Activated gamma-delta T cell (primary cell): ENCODE measurements at places on chromosomes 2 and 18.

DNA sequence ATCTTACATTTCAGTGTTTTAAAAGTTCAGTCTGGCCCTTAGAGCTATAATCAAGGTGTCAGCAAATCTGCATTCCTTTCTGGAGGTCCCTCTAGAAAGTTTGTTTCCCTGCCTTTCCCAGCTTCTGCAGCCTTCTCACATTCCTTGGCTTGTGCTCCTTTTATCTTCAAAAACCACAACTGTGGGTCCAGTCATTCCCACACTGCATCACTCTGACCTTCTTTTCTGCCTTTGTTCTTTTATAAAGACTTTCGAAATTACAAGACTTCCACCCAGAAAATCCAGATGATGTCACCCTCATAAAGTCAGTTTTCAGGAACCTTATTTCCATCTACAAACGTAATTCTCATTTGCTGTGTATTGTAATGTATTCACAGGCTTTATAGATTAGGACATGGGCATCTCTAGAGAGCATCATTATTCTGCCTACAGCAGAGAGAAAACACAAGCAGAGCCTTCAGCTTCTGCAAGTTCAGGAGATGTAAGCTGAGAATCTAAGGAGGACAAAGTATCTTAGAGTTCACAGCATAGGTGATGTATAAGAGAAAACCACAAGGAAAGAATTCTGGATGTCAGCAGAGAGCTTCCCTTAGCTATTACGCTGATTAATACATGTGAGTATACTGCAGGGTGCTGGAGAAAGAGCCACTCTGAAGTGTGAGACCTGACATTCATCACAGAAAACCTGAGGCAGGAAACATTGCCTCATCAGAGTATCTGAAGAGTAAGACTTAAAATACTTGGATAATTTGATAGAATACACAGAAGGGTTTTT lies 1100.2 kb downstream of the CBLN2 start:
- no peak for DNase-seq

- DNase-seq, result no peak
Measured at GRCh38 chr2:69616755-69617154, 26.8 kb downstream of the AAK1 start.

DNA sequence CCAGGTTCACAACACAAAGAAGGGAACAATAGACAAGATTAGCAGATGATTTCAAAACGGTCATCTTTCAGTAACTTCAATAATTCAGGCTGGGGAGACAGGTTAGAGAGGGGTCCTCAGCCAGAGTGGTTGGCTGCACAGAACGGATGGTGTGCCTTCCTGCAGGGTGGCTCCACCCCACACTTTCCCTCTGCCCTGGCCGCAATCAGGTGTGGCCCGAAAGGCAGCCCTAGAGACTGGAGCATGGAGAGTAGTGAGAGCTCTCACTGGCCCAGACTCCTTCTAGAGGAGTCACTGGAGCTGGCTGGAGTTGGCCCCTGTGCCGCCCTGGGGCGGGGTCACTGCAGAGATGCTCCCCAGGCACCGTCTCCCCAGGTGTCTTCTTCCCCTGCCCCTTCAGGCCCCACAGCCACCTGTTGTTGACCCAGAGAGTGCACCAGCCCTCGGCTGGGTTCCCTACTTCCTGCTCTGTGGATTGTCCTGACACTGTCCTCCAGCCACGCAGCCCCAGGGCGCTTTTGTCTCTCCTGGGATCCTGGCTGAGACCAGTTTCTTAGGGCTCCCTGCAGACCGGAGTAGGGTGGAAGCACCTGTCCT lies 126.8 kb downstream of the PXDN start:
- DNase-seq, result no peak

GRCh38 chr2:188319838-188320237 lies 28.2 kb downstream of the GULP1 start:
- no peak for DNase-seq

GRCh38 chr2:70069049-70069448 lies 18.2 kb upstream of the PCBP1 start:
- DNase-seq, result no peak

- no peak for DNase-seq
Measured at GRCh38 chr18:67951137-67951536, 434.6 kb upstream of the DSEL start.

- DNase-seq, result no peak
Measured at GRCh38 chr2:69668598-69668997, 25.1 kb upstream of the AAK1 start.

- no peak for DNase-seq
Measured at GRCh38 chr2:105111365-105112150, 73.7 kb downstream of the MRPS9 start.

GRCh38 chr2:63257473-63257872 lies 206.8 kb downstream of the OTX1 start:
- DNase-seq, result no peak

DNA sequence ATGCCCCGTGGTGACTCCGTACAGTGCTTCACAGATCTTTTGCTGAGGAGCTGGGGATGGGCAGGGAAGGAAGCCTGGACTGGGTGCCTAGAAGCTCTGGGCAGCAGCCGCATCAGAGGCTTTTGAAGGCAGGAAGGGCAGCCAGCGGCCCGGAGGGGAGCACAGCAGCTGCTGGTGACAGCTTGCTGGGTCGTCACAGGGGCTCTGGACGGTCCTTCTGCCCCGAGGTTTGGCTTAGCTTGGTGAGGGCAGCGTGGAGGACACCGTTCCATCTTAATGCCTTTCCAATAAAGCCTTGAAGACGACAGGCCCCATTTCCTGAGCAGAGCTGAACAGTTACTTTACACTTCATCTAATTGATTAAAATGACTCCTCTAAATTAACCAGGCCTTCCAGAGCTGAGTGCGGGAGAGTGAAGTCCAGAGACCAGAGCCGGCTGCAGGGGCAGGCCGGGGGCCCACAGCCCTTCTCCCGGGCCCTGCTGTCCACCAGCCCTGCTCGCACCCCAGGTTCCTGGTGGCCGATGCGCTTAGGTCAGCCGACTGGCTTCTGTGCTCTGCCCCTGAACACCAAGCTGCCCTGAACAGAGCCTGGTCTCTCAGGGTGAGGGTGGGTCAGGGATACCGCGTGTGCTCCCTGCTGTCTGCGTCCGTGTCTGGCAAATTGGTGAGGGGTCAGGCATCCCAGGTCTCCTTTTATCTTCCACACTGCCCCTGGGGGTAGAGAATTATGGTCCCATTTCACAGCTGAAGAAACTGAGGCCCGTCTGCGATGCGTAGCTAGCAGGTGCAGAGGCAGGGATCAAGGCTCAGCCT lies 43.5 kb downstream of the RRM2 start:
- no peak for DNase-seq

DNA sequence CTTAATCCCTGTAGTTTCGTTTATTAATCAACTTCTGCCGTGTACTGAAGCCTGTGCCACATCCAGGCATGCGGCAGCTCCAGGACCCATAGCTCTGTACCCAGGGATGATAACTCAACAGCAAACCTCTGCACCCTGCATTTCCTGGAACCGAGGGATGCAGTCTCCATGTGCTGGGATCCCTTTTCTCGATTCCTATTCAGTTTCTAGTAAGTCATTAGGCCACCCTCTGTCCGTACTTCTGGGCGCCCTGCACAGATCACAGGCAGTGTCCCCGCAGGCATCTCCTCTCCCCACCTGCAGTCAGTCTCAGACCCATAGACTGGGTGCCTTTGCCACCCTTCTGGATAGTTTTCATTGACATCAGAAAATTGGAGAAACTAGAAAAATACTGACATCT lies 18.8 kb downstream of the TMEM18 start:
- no peak for DNase-seq

DNA sequence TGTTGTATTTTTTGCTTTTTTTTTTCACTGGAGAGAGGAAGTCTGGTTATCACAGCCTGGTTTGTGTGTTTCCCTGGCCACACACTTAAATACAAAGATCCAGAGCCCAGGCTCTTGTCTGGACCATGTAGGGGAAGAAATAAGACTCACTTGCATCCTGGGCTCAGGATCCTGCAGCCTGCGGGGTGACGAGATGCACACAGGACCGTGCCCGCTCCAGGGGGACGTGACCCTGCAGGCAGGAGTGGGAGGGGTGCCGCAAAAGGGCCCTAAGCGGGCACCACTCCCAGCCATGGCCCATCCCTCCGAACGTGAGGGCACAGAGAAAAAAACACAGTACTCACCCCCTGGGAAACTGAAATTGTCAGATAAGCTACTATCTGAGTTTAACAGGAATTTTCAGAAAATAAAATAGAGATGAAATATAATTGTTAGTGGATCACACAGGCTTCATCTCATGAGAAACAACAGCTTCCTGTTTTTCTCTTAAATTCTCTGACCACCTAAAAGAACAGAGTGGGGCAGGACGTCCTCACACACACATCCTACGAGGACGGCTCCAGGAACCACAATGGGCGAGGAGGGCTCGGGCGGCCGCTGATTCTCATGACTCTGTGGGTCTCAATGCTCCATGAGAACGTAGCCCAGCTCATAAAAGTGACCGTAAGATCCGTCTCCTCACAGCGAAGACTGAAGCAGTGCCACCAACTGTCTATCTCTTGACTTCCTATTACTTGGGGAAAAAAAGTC lies 142.6 kb upstream of the ALKAL2 start:
- DNase-seq, result no peak

- no peak for DNase-seq
Measured at GRCh38 chr2:7405861-7406715, 488.9 kb downstream of the RNF144A start.

DNA sequence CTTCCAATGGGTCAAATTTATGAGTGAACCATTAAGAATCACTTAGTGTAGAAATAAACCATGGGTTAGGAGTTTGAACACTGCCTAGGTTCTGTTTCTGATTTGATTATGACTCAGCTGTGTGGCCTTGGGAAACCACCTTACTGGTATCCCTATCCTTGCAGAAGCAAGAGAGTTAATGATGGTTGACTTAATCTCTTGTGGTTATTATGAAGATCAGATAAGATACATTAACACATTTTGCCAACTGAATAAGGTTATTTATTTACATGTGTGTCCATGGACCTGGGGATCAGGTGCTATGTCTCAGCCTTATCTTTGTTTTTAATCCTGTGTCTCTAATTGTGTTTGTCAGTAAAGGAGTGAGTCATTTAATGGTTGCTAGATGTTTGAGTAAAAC lies 5.4 kb upstream of the KCNJ13 start:
- no peak for DNase-seq

- DNase-seq, result no peak
Measured at GRCh38 chr18:73784853-73785252, 362.8 kb downstream of the FBXO15 start.

GRCh38 chr2:151946899-151947812 lies 118.9 kb upstream of the ARL5A start:
- no peak for DNase-seq

DNA sequence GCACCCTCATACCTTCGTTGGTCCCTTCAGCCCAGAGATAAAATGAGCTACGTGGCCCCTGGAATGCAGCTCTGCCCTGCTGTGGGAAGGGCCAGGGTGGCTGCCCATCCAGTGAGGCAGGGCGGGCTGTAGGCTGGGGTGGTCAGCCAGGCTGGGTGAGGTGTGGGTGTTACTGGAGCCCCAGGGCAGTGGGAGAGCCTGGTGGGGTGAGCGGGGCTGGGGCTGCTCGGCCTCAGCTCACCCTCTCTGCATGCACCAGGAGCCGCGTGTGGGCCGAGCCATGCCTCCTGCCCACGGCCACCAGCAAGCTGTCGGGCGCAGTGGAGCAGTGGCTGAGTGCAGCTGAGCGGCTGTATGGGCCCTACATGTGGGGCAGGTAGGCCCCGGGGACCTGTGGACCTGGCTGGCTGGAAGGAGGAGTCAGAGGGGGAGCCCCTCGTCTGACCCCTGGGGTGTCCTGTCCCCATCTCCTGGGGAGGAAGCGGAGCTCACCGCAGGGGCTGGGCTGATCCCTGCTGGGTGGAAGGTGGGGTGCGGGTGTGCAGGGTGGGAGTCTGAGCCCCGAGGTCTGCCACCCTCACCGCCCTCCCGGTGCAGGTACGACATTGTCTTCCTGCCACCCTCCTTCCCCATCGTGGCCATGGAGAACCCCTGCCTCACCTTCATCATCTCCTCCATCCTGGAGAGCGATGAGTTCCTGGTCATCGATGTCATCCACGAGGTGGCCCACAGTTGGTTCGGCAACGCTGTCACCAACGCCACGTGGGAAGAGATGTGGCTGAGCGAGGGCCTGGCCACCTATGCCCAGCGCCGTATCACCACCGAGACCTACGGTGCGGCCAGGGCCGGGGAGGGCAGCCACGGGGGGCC lies 5.5 kb downstream of the RNPEPL1 start:
- DNase-seq, result no peak

- DNase-seq, result no peak
Measured at GRCh38 chr2:191917430-191917881, 70.6 kb upstream of the CAVIN2 start.

DNA sequence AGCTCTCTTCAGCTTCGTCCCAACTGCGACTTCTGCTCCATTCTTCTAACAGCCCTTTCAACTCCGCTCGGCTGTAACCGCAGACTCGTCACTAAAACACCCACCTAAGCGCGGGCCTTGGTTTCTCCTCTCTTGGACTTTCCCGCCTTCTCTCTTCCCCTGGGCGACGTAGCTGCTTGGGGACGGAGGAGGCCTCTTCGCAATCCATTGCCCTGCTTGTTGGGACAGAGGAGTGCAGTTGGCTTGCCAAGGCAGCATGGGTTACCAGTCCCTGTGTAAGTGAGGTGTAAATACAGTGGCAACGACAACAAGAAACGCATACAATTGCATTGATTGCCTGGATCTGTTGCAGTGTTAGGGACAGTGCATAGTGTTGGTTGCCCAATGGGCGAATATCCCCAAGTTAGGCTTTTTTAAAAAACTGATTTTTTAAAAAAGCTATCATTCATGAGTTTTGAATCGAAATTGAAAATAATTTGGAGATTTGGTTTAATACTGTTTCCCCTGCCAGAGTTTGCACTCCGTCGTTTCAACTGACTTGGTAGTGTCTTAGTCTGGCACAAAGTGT lies 484 bp upstream of the DARS1 start:
- no peak for DNase-seq

GRCh38 chr2:104849618-104850141 lies 4.2 kb upstream of the POU3F3 start:
- no peak for DNase-seq

DNA sequence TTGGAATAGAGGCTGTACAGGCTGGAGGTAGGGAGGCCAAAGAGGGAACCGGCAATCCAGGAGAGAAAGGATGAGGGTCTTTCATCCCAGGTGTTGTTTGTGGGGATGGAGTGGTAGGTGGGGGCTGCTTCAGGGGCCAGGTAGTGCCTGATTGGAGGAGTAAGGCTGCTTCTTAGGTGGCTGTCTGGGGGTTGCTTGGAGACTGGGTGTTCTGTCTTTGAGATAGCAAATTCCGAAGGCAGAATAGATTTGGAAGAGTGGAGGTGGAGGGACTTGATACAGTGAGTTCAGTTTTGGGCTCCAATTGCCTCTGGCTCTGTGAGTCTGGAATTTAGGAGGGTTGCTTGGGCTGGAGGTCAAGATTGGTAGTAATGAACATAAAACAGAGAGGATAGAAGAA lies 5.9 kb downstream of the ZNF532 start:
- DNase-seq, result no peak

DNA sequence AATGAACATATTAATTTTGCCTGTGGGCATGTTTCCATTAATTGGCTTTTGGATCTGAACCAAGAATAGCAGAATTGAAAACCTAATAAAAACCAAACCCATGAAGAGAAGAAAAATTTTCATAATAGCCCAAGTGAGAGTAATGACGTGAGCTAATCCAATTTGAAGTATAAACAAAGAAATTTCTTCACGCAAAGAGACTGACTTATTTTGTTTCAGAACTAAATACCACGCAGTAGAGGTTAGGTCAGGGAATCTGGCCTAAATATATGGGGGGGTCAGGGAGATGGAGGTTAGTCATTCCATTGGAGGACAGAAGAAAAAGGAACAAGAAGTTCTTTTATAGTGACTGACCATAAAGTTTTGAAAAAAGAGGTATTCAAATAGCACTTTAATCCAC lies 94.1 kb upstream of the CYP1B1 start:
- no peak for DNase-seq

GRCh38 chr2:224360801-224361251 lies 41.1 kb downstream of the FAM124B start:
- DNase-seq, result no peak

- DNase-seq, result no peak
Measured at GRCh38 chr2:3189076-3189591, 188.5 kb downstream of the EIPR1 start.
